Stimulated activated CD4-positive, alpha-beta T cell treated with anti-CD3 and anti-CD28 coated beads, Interleukin-1b, Interleukin-23, amount 100 ng/mL, for 24 hours (primary cell): ENCODE measurements at places on chromosomes 7 and 10.

GRCh38 chr10:73552819-73553715, 38.1 kb downstream of the USP54 start:
- DNase-seq: no peak

- no peak for DNase-seq
Measured at GRCh38 chr10:1367938-1368841, 312.0 kb downstream of the WDR37 start.

- DNase-seq: no peak
Measured at GRCh38 chr10:103917302-103918052, 507 bp downstream of the STN1 start.

DNA sequence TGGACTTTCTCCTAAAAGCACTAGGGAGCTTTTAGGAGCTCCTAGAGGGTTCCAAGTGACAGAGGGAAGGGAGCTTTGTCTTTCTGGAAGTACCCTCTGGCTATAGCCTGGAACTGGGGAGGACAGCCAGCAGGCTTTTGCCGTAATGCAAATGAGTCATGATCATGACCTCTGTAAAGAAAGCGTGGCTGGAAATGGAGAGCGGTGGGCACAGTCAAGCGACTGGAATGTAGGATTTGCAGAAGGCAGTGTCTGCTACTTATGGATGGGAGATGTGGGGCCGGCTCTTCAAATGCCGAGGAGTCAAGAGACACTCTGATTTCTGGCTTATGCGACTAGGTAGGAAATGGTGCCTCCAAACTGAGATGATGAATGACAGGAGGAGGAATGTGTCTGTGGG, 34.6 kb upstream of the PLPP4 start:
- DNase-seq: no peak

DNA sequence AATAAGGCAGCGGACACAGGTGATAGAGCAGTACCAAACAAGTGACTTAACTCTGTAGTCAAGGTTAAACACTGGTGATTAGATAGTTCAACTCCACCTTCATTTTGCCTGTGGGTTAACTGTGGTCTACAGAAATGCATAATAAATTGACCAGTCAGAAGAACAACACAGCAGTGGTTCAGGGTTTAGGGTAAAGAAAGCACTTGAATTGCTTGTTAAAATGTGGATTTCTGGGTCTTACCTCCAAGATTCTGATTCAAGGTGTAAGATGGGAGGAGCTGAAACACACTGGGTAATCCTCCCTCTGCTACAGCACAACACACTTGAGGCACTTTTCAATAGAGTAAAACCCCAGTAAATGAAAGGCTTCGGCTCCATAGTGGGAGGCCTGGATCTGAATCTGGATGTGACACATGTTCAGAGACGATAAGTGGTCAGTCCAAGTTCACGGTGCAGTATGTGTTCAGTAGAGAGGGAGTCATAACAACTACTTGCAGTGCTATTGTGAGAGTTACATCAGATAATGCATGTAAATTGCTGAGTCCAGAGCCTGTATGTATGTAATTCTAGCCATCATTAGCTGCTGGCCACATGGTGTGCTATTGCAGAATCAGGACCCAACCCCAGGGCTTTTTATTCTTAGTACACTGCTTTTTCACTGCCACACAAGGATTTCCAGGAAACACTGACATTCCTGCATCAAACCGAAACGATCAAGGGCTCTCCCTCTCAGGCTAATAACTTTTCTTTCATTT, 141.7 kb downstream of the SORCS1 start:
- no peak for DNase-seq

- DNase-seq: no peak
Measured at GRCh38 chr10:30154561-30154960, 95.2 kb upstream of the JCAD start.

DNA sequence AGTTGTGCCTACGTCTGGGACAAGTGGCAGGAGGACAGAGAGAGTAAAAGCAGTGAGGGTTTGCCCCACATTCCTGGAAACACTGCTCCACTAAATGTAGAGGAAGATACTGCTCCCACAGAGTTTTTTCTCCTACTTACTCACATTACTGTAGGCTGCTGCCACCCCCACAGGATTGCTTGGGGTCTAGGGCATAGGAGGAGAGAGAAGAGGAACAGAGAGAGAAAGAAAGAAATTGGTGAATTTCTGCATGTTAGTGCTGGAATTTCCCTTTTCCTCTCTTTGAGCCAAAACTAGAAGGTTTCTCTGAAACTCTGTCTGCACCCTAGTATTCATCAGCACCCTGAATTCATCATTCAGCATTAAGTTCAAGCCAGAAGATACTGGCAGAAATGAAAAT, 397.9 kb downstream of the INHBA start:
- no peak for DNase-seq

DNA sequence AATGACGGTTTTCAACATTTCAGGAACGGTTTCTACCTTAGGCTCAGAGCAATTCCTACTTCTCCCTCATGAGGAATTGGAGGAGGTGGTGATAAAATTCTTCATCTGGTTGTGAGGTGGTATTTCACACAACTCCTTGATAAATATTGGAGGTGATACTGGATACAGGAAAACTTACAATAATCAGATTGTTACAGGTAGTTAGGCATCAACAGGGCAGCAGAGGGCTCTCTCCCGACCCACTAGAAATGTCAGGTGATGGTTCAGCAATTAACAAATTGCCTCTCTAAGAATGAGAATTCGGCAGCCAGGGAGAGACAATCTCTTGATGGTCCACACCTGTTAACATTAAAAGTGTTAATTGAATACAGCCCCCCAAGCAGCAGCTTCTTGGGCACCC, 22.6 kb downstream of the ZNF786 start:
- DNase-seq: no peak

DNA sequence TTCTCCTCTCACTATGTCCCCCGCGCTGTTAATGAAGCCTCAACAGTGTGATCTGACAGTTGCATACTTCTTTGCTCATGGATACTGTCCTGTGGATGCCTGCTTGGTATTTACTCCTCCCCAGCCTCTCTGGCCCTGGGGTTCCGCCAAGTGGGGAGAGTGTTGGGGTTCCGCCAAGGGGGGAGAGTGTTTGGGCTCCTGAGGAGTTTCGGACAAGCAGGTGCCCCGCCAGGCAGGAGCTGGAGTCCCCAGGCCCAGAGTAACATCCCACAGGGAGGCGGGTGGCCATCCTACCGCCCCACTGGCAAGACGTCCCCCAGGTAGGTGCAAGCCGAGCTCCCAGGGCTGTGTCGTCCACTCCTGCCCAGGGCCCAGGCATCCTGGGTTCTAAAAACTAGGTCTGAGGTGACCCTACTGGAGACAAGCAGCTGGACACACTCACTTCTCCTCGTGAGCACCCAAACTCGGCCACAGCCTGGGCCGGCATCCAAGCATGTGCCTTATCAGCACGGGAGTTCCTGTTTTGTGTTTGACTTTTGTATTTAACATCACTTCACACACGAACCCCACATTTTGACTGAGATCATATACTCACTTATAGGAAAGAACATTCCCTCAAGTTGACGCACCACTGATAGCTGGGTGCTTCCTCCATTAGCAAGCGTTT, 34.2 kb downstream of the CAMK2B start:
- no peak for DNase-seq

DNA sequence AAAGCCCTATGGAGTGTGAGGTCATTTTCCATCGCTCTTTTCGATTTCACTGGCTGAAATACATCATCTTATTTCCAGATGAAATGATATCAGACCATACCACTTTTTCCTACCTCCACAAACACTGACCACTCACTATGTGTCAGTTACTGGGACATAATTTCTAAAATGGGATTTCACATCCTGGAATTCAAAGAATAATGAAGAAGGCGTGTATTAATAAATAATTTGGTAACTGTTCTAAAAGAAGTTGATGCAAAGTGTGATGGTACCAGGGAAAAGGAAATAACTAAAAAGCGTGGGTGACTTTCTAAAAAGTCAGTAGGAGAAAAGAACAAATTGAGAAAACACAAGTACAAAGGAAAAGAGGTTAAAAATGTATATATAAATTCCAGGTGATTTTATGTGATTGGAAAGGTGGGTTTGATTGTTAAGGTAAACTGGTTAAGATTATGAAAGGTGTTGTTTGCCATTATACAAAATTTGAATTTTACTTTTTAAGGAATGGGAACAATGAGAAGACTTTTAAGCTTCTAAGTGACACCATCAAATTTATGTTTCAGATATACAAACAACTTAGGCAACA, 764 bp upstream of the NDUFA5 start:
- no peak for DNase-seq

DNA sequence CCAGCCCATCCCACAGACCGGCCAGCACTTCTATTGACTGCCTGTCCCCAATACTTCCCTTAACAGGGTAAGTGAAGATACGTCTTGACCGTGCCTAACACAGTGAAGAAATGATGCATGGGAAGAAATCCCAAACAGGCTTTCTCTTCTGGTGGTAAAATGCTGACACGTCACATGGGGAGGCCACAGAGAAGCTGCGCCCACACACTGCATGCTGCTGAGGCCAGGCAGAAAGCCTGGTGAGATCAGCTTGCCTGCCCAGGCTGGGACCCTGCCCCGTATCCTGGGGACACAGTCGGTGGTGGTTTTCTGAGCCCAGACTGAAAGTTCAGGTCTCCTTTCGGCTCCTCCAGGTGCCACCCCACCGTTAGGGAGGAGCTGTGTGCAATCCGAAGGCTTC, 356.3 kb upstream of the MGMT start:
- no peak for DNase-seq

GRCh38 chr10:67261300-67261797, 335.5 kb downstream of the LRRTM3 start:
- no peak for DNase-seq

DNA sequence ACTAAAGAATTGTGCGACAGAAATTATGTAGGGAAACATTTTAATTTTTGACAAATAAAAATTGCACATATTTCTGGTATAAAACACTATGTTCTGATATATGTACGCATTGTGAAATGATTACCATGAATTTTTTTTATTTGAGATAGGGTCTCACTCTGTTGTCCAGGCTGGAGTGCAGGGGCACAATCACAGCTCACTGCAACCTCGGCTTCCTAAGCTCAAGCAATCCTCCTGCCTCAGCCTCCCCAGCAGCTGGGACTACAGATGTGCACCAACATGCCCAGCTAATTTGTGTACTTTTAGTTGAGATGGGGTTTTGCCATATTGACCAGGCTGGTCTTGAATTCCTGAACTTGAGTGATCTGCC, 149.2 kb downstream of the FRMD4A start:
- no peak for DNase-seq

DNA sequence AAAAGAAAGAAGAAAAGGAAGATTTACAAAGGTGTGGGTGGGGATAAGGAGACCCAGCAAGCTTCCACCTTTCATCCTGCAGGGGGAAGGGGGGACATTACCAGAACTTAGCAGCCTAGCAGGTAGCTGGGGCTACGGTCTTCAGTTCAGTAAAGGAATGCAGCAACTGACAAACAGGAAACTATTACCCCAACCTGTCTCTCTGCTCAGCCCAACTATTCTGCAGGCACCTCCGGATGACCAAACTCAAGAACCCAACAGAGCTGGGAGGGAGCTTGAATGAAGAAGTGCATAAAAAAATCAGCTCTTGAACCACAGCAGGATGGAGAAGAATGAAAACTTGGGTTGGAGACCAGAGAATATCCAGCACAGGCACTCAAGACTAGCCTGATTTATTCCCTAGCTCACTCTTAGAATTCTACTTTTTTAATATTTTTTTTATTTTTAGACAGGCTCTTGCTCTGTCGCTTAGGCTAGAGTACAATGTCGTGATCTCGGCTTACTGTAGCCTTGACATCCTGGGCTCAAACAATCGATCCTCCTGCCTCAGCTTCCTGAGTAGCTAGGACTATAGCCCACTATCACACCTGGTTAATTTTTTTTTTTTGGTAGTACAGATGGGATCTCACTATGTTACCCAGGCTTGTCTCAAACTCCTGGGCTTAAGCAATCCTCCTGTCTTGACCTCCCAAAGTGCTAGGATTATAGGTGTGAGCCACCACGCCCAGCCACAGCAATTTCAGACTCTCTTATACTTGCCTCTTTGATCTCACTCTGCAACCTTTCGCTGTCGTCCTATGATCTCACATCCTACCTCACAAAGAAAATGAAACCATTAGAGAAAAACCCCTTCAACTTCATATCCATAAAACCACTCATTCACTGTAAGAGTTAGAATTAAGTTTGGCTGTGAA, 18.5 kb upstream of the C10orf67 start:
- DNase-seq: no peak

DNA sequence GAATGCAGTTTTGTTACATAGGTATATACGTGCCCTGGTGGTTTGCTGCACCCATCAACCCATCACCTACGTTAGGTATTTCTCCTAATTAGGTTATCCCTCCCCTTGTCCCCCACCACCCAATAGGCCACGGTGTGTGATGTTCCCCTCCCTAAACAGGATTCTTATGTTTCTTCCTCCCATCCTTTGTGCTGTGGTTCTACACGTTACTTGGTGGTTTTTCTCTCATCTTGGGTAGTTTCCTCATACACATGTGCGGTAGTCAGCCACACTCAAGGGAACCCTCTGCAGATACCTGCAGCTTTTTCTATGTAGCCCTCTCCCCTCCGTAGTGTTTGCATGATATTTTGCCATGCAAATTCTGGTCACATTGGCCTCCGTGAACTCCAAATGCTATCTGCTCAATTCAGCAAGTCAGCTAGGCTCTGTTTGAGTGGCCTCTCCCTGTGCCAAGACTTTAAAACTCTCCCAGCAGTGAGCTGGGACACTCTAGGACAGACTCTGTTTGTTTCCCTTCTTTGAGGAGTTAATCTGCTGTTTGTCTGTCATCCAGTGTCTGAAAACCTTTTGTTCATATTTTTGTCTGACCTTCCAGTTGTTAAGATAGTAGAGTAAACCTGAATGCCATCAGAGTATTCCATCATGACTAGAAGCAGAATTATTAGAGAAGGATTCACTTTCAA, 41.0 kb downstream of the RABGEF1 start:
- DNase-seq: no peak

- DNase-seq: no peak
Measured at GRCh38 chr10:12271210-12271540, 75.2 kb downstream of the CDC123 start.
